ENCODE measurements at places on chromosomes 16 and 17. TPM values are rescaled to one million over a fixed set of nuclear protein-coding genes. Genes with fewer than 3 reads are reported as not detected.

DNA sequence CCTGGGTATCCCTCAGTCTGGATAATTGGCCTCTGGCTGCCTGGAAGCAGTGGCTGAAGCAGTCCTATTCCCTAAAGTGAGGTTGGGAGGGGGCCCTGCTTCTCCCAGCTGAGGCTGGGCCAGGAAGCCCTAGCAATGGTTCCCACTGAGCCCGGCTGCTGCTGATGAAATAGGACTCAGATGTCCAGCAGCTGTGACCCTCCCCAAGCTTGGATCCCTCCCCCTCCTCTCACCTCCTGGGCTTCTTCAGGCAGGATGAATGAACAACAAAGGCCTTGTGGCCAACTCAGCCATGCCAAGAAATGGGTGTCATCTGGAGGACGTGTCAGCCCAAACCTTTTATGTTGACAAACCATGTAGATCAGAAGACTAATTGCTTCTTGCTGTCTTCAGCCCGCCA, 42.0 kb downstream of the AXIN2 start:
- H3K4me1 ChIP-seq, result no peaks in the 10 kb centered on the region
- H3K4me3 ChIP-seq, result no peak overlapping the region
- no peaks in the 10 kb centered on the region for H3K27me3 ChIP-seq
- no peak overlapping the region for H3K27ac ChIP-seq

Gene WFDC1
- 13.9 TPM for total RNA-seq

Gene LLGL1
- 65.1 TPM for total RNA-seq

Gene CPNE7
- total RNA-seq, result 0.52 TPM

All from adrenal gland (tissue), 19 donors.